ENCODE measurements at places on chromosomes 16 and 17.

DNA sequence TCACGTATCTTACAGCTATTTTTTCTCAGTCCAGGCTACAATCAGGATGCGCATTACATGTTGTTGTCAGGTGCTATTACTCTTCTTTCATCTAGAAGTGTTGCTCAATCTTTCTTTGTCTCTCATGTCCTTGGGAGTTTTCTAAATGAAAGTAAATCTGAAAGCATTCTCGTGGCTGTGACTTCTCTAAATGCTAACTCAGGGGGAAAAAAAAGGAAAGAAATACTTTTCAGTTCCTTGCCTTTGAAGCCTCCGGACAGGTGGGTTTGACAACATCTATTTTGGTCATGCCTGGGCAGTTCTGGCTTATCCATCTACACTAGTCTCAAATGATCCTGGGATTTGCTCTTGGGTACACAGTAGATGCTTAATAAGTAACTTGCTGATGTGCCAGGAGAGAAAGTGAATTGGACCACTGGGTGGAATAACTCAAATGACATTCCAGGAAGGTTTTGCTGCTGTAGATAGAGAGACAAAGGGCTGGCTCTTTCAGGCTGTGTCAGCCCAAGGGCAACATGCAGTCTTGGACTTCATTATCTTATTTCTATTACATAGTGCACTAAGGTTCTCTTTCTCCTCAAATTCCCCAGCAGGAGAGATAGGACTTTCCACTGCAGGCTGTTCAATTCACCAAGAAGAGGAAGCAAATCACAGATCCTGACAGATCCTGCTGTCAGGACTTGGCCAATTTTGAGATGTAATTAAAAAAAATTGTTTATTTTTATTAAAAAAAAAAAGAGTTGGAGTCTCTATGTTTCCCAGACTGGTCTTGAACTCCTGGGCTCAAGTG lies 63.6 kb upstream of the NFAT5 start:
- DNase-seq: no peak

- no peak for DNase-seq
Measured at GRCh38 chr17:731644-732066, 741 bp upstream of the TLCD3A start.

DNA sequence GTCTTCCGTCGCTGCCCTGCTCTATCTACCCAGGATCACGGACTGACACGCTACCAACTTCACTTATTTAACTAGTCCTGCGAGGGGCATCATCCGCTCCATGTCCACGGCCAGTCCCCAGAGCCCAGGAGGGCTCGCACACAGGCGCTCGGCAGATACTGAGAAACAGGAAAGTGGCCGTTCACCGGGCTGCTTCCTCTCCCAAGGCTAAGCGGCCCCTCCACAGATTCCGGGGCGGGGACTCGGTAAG lies 388 bp downstream of the OXLD1 start:
- DNase-seq: no peak

DNA sequence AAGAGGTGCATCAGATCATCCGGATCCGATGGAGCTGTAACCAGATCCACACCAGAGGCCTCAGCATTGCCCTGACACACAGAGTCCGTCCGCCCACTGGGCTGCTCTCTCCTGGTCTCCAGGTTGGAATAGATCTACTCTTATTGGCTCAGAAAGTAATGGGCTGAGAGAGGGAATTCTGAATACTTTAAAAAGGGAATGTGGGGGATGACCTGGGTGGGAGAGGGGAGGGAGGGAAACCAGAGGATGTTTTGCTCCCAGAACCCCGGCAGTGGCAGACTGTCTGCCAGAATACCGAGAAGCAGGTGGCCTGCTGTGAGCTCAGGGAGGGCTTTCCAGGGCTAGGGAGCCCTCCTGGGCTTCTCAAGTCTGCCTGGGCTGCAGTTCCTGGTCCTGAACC lies 126.5 kb downstream of the ENGASE start:
- no peak for DNase-seq
